ENCODE measurements at places on chromosomes 2 and 18.

- no peak for DNase-seq
Observed at GRCh38 chr2:229249536-229249935, 21.6 kb downstream of the PID1 start.

DNA sequence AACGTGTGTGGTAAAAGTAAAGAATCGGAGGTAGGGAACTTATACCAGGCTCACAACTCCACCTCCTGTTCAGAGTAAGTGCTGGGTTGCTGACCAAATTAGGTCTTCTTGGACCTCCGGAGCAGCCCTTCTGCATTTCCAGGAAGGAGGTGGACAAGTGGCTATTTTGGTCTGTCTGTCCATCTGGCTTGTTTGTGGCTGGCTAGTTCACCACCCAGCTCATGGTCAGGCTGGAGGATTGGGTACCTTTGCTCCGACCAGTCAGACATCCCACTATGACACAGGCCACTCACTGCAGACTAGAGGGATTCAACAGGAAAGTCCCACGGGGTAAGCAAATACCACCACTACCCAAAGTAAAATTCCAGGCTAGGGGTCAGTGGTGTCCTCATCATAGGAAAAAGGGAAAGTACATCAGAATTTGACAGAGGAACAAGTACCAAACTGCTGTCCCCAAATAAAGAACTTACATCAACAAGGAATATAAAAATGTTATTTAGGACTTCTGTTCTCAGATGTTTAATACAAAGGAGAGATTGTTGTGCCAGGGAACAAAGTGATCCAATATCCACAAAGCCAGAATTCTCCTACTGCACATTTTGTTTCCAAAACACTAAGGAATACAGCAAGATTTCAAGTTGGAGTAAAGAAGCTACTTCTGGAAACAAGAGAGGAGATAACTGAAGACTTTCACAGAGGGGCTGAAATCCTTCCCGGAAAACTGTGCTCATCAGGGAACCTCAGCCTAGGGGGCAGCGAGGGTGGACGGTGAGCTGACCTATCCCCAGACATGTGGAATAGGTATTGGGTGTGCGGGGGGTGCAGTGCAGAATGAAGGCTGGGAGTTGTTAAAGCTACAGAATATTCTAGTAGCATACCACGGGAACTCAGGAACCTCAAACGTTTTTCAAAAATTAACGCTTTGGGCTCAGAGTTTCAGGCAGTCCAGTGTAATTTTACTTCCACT is 56.9 kb downstream of the BCL2 start:
- peak; percentile 6 for DNase-seq

DNA sequence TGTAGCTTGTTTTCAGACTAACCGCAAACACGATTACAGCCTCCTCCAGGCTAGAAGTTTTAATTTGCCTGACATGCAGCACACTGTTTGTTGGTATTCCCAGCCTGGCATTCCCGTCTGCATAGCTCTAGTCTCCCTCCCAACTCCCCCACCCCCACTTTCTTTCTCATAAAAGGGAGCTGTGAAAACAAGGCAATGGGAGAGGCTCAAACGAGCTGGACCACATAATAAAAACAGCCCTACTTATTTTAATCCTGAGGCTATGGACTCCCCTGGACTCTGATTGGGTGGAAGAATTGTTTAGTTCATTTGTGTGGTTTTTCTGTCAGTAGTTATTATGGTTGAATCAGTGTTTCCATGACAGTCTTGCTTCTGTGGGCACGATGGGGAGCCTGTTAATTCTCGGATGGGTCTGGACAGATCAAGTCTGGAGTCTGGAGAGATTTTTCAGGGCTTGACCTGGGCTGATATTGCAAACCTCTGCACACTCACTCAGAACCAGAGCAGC is 1.2 kb downstream of the STON1 start:
- DNase-seq, result peak; percentile 41

DNA sequence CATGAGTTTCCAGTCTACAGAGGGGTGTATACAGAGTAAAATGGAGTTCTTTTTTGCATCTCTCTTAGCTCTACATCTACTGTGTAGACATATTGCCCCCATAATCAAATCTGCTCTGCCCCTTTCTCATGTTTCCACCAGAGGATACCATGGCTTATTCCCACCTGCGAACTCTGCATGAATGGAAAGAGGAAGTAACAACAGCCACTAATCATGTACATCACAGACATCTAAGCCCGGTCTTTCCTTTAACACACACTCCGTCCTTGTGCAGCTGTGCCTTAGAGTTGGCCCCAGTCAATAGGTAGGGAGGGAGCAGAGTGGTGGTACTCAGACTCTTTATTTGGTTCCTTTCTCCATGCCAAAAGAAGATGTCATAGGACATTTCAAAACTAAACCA is 147.3 kb upstream of the NRP2 start:
- DNase-seq, result no peak

DNA sequence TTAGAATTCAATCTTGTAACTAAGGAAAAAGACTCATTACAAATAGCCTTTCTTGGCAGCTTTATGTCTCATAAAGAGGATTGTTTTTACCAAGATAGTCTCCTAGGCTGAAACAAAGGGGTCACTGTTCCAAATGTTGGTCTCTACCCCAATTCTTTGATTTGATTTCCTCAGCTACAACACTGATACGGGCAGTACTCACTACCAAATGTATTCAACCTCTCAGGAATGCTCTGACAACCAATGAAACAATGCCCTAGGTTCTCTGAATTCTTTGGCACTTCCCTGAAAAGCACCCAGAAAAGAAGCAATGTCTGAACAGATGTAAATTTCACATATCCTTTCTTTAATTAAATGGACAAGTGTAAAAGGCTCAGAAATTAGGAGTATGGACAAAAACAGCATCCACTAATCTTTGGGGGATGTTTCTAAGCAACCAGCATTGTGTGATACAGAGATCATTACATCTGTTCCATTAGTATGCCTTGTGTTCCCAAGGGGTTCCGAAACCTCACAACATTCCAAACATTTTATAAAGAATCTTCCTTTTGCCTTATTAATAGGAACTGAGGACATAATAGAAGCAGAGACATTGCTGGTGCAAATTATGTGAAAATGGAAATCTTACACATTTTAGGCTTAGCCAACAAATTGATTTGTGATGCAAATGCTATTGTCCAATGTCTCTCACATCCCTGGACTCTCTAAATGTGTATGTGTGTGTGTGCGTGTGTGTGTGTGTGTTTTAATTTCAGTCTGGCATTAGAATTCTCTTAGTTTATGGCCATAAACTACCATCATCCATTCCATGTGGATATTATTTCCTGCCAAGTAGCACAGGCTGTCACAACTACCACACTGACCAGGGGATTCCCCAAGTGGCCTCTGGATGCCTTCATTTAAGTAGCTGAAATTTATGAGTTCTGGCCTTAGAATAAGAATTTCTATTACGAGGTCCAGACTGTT is 276.0 kb downstream of the MTX2 start:
- no peak for DNase-seq

DNA sequence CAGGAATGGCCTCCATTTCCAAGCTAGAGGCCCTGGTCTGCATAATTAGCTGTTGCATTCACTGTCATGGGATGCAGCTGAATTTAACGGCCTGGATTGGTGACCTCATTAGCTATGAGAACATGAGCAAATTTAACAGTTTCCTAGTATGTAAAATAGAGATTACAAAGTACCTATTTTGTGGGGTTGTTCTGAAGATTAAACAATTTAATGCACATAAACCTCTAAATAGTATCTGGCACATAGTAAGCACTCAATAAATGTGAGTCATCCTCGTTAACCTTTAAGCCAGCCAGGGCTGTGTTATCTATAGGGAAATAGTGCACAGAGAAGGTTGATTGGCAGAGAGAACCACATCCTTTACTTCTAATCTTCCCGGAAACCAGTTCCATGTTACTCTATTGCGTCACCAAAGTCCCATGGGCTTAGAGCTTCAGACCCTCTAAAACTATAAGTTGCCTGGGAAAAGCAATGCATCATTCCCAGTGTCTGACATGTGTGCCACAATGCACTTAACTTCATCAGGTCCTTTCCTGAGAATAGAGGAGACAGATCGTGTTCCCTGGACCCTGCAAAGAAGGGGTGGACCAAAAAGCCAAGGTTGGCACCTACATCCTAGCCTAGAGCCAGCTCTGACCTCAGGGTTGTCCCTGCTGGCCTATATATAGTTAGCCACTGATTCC is 196.5 kb downstream of the LNPK start:
- DNase-seq, result no peak

DNA sequence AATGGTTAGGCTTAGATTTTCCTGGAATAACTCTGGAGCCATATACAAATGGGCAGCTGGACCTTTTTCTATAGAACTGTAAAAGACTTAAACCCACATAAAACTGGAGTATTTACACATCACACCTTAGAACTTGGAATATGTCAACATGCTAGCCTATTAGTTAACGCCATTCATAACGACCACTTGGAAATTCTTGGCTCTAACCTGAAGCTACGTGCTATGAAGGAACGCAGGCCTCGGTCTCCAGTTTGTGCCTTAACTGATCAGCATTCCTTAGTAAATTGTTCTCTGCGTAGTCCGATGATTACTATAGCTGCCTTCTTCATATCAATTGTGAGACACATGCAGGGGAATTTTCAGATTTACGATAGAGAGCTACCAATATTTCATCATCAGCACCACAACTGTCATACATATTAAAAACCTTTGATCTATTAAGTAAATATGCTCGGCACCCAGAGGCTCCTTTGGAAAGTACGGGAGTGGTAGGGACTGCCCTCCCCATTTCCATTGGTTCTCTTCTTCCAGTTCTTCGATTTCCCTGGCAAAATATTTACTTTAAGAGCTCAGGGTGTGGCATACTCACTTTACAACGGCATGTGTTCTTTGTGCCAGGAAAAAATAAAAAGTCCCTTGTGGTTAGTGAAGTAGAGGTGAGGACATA is 17.5 kb upstream of the CCL20 start:
- no peak for DNase-seq

GRCh38 chr2:10471955-10472354 is 23.8 kb upstream of the ODC1 start:
- DNase-seq, result no peak

DNA sequence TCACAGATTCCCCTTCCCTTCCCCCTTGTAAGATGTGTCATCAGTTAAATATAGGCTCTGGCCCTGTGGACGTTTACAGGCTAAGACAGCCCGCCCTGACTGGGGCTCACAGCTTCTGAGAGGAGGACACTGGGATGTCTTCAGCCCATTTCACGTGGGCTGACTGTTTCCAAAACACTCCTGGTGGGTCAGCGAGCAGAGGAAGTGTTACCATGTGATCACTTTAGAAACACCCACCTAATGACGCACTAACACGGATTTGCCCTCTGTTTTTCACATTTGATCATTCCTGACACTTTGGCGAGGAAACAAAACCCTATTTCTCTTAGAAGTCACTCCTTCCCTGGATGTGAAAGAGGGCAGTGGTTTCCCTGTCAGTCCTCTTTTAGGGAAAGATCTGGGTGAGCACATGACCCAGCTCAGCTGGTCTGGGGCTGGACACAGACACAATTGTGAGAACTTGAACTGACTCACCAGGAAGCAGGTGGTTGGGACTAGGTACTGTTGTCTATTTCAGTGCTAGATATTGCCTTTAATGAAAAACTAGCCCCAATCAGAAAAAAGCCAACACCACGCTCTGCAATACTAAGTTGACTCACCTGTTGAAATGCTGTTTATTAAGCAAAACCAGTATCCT is 38.8 kb downstream of the BMP10 start:
- DNase-seq, result peak; percentile 14

DNA sequence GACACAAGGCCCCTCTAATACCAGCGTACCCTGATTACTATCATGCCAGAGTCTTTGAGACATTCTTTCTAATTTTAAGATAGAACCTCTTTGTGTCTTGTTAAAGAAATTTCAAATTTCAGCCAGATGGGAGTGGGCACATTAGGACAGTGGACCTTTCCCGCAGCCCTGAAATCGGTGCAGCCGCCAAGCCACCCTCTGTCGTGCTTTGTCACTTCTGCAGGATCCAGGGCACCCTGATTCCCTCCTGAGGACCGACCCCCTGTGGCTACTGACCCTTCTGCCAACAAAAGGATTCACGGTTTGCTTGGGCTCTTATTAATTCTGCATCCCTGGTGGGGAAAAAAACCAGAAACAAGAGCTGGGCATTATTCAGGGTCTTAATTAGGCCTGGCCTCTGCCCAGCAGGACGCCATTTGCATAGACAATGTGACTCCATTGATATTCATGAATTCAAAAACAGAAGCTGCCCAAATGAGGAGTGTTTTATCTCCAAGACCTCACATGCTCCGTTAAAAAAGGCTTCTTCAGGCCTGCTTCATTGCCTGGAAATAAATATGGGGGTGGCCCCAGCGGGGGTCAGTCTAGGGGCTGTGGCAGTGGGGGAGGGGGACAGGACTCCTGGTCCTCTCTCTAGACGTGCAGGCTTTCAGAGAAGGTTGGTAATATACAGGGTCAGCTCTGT is 116.9 kb downstream of the ALPK2 start:
- DNase-seq, result no peak

DNA sequence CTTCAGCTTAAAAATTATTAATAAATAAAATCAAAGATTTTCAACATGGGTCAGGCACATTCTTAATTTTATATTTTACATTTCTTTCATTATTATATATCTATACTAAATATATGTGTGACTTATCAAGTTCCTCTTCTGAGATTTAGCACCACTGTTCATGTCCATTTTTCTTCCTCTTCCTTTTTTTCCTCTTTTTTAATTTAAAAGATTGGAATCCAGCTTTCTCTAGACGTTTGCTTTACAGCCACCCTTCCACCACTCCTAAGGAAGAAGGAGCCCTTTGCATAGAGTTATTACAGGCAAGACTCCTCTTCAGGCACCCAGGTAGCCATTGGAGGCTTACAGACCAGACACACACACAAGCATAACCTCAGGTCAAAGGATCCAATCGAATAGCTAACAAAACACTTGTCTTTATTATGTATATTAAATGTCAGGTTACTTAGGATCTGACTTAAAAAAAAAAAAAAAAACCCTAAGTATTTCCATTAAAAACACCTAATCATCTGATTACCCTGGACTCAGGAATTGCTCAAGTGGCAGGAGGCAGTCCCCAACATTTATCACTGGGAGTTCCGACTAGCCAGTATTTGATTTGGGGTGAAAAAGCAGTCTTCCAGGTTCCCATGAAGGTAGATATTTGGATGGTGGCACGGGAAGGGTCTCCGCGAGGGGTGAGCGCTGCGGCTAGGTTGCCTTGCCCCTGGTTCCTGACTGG is 2.4 kb upstream of the ZEB2 start:
- DNase-seq, result no peak

GRCh38 chr2:122236152-122236874 is 480.9 kb downstream of the TSN start:
- DNase-seq, result no peak

- no peak for DNase-seq
Observed at GRCh38 chr18:46502444-46502843, 154.6 kb downstream of the LOXHD1 start.

- DNase-seq, result no peak
Observed at GRCh38 chr2:43542285-43542933, 53.4 kb downstream of the THADA start.

GRCh38 chr18:70337139-70337972 is 48.5 kb downstream of the SOCS6 start:
- DNase-seq, result no peak

Data from C1 segment of cervical spinal cord (tissue), 14 donors.